T-cell (primary cell): ENCODE measurements at places on chromosomes 3 and 15. TPM values are rescaled to one million over a fixed set of nuclear protein-coding genes. Genes with fewer than 3 reads are reported as not detected.
A peak's percentile ranks its signal among the peaks of the same experiment; 100 is the strongest.

- DNase-seq: no peak
Observed at GRCh38 chr3:20012164-20012563, at the start of gene PP2D1. Gene PP2D1, minus strand, starts transcription at chr3:20012264. Its CDS starts 192 bp downstream, at chr3:20012072.

DNA sequence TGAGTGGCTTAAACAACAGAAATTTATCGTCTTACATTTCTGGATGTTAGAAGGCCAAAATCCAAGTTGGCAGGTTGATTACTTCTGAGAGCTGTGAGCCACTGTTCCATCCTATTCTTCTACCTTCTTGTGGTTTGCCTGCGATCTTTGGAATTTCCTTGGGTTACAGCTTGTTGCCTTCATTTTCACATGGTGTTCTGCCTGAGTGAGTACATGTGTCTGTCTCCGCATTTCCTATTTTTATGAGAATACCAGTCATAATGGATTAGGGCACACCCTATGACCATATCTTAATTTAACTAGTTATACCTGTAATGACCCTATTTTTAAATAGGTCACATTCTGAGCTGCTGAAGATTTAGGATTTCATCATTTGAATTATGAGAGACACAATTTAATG lies 294.3 kb downstream of the CNTN4 start:
- DNase-seq: no peak

- no peak for DNase-seq
Observed at GRCh38 chr3:133754455-133754854, 8.3 kb downstream of the TF start.

GRCh38 chr3:186060222-186060621 lies 48.7 kb downstream of the ETV5 start:
- DNase-seq: no peak

DNA sequence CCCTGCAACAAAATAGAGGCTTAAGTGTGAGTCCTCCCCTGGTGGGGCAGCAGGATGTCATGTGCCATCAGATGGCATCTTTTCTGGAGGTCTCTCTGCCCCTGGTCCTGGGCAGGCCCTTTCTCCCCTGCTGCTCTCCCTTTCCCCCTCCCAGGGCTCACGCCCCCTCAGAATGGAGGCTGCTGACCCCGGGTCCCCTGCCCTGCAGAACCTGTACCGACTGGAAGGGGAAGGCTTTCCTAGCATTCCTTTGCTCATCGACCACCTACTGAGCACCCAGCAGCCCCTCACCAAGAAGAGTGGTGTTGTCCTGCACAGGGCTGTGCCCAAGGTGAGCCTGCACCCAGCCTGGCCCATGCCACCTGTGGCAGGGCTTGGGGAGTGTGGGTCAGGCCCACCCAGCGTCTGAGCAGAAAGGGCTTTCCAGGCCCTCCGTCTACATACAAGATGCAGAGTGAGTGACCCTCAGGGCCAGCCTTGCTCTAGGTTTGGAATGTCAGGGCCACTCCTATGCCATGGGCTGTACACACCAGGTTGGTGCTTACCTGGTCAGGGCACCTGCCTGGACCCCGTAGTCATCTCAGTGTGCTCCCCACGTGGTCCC lies 7.1 kb downstream of the FES start:
- no peak for DNase-seq

- DNase-seq: no peak
Observed at GRCh38 chr3:58621086-58621830, 44.1 kb upstream of the FAM107A start.

DNA sequence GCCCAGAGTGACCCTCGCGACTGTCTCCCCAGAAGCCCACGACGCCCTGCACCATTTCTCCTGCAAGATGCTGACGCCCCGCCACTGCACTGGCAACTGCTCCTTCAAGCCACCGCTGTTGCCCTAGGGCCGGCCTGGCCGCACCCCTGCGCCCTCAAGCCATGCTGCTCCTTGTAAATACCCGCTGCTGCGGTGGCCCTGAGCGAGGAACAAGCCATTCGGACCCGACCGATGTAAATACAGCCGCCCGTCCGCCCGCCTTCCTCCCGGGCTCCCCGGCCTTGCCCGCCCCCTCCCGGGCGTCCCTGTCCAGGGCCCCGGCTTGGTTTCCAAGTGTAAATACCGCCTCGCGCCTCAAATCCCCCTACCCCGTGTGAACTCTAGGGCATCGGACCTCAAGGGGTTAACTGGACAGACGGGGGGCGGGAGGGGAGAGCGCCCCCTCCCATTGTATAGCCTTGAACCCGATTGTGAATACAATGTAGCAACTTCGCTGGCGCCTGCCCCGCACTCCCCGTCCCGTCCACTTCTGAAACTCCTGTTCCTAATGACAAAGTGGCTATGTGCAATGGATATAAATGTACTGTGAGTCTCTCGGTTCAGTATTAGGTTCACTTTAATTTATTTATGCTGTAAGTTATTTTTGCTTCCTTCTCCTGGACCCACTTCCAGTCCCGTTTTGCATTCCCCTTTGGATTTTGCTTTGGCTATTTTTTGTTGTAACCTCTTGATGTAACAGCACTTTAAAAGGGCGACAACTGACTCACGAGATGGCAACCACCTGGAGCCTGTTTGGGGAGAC lies 5.9 kb downstream of the RNU6-1 start:
- DNase-seq: no peak

GRCh38 chr3:41460736-41461135 lies 261.4 kb downstream of the CTNNB1 start:
- no peak for DNase-seq

DNA sequence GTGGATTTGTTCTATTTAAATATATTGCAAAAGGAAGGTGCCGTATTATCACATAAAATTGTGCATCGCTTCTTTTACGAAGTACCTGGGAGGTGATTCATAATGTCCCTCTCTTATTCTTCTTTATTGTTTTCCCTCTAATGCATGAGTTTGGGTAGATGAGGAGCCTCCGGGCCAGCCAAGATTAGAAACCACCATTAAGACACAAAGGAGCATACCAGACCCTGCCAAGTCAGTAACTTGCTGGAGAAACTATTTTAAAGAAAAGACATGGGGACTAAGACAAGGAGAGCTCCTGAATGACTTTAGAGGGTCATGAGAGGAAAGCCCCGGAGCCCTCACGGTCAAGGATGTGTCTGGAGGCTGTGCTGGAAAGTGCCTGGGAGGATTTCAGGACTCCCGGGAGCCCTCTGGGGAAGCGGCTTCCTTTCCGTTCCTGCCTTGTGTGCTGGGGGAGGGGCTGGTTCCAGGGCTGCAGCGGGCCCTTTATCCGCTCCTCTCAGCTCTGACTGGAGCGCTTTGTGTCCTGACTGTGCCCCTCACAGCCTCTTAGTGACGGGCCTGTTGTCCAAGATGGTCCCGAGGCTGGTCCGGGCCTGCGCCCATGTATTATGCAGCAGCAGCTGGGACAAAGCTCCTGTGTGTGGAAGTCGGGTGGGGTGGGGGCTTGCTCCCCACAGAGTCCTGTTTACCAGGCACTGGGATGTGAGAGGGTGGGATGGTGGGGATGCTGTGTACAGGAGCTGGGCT lies 35.7 kb downstream of the CORO2B start:
- DNase-seq: no peak

- no peak for DNase-seq
Observed at GRCh38 chr15:31446546-31446945, 119.9 kb downstream of the KLF13 start.

- DNase-seq: no peak
Observed at GRCh38 chr3:1002010-1002409, 90.8 kb upstream of the CNTN6 start.

DNA sequence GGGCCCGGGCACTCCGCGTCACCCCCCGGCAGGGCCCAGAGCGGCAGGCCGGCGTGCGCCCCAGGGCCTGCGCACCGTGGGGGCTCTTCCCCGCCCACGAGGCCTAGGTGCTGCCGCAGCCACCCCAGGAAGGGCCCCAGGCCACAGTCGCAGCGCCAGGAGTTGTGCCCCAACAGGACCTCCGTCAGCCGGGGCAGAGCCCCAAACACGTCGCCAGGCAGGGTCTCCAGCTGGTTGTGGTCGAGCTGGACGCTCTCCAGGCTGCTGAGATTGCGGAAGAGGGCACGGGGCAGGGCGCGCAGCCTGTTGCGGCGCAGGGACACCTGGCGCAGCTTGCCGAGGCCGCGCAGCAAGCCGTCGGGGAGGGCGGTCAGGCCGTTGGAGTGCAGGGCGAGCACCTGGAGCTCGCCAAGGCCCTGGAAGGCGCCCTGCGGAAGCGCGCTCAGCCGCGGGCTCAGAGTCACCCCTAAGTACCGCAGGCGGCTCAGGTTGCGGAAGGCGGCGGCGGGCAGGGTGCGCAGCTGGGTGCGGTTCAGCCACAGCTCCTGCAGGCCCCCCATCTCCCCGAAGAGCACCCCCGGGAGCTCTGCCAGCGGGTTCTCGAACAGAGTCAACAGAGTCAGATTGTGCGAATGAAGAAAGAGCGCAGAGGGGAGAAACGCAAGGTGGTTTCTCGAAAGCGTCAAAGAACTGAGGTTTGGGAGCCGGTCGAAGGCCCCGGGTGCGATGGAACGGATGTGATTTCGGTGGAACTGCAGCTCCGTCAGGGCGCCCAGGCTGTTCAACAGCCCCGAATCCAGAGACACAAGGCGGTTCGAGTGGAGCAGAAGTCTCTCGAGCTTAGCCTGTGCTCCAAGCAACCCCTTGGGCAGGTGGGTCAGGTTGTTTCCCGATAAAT lies 2.0 kb downstream of the GP5 start:
- DNase-seq: peak; percentile 32

GRCh38 chr3:130759692-130760338 lies 13.2 kb upstream of the PIK3R4 start:
- peak; percentile 44 for DNase-seq

DNA sequence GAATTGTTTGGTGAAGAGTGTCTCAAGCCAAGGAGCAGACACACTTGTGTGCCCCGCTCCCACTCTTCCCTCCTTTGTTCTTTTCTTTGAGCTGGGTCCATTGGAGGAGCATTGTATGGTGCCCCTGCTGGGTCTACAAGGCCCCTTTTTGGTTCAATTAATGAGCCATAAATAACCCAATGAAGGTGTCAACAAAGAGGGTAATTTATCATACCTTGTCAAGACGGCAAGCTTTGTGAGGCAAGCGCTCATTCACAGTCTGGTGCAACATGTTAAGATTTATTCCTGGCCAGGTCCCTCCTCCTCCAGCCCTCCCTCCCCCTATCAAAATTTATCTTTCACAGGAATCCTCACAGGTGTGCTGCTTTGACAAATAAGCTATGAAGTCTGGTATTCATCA lies 300.1 kb downstream of the RORA start:
- DNase-seq: no peak

GRCh38 chr3:184351511-184352148 lies 9.8 kb downstream of the CLCN2 start:
- no peak for DNase-seq

GRCh38 chr15:85453144-85453872 lies 72.9 kb downstream of the AKAP13 start:
- no peak for DNase-seq

DNA sequence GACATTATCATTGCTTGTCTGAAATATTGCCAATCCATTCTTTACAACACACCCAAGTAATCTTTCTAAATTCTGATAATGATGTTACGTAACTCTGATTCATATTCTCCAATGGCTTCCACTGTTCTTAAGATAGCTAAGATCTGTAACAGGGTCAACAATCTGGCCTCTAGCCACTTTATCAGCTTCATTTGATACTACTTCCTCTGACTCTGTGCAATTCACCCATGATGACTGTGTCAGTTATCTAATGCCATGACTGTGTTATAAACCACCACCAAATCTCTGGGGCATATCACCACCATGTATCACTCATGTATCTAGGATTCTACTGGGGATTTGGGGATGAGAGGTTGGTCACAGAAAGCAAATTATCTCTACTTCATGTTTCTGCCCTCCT lies 44.0 kb downstream of the CD200 start:
- no peak for DNase-seq

GRCh38 chr15:45644437-45644836 lies 9.6 kb downstream of the SQOR start:
- no peak for DNase-seq

GRCh38 chr3:178631950-178632349 lies 95.7 kb downstream of the KCNMB2 start:
- no peak for DNase-seq

- DNase-seq: no peak
Observed at GRCh38 chr3:125175295-125176078, 37.1 kb downstream of the SLC12A8 start.

GRCh38 chr3:117736846-117737245 lies 1027.3 kb downstream of the TUSC7 start:
- DNase-seq: no peak

The CTXN2 gene
- not detected for total RNA-seq

The KNG1 gene
- 0.30 TPM for total RNA-seq

The TGM5 gene
- not detected for total RNA-seq

The CD200R1 gene
- 11.9 TPM for total RNA-seq

The NIPA2 gene
- total RNA-seq: 45.0 TPM

The POLQ gene
- total RNA-seq: 0.75 TPM

The HTR3E gene
- not detected for total RNA-seq

The NPAP1 gene
- total RNA-seq: not detected

The ESYT3 gene
- 0.20 TPM for total RNA-seq

The MYLK gene
- 1.0 TPM for total RNA-seq
